ENCODE measurements at places on chromosomes 7 and 10.

- no peak overlapping the region for H3K4me3 ChIP-seq
- H3K36me3 ChIP-seq: peaks cover 26% of the 10 kb centered on the region
- H3K27ac ChIP-seq: peak overlapping the region; percentile 61
- H3K4me1 ChIP-seq: peaks cover 6% of the 10 kb centered on the region
Measured at GRCh38 chr10:111018021-111018420, 58.8 kb upstream of the ADRA2A start.

- DNase-seq: no peak
- H3K4me3 ChIP-seq: no peak overlapping the region
Measured at GRCh38 chr10:113493882-113494301, 59.0 kb upstream of the HABP2 start.

DNA sequence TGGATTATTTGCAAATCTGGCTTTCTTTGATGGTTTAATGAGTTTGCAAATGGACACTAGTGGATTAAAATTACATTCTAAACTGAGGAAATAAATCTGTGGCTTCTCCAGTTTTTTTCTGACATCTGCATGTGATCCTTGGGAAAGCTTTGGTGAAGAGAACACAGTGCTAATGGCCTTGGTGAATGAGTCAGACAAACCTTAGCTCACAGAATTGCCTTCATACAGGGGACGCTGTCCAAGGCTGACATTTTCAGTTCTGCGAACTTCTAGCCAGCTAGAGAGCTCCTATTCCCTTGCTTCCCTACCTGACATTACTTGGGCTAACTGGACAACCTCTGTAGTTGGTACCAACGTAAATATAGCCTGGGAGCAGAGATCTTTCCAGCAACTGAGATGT, 21.2 kb downstream of the BMPER start:
- no peaks in the 10 kb centered on the region for H3K4me1 ChIP-seq
- no peak for DNase-seq
- H3K36me3 ChIP-seq: no peaks in the 10 kb centered on the region

- no peak for DNase-seq
- peaks cover 30% of the 10 kb centered on the region for H3K4me1 ChIP-seq
- peaks cover 15% of the 10 kb centered on the region for H3K36me3 ChIP-seq
- H3K27ac ChIP-seq: no peak overlapping the region
- no peaks in the 10 kb centered on the region for H3K27me3 ChIP-seq
Measured at GRCh38 chr7:36860681-36861080, 136.4 kb upstream of the AOAH start.

- H3K27ac ChIP-seq: no peak overlapping the region
- DNase-seq: no peak
- no peaks in the 10 kb centered on the region for H3K36me3 ChIP-seq
Measured at GRCh38 chr7:109964780-109965179, 1126.1 kb upstream of the LRRN3 start.

- no peaks in the 10 kb centered on the region for H3K4me1 ChIP-seq
- no peak for DNase-seq
- H3K27me3 ChIP-seq: no peaks in the 10 kb centered on the region
- H3K27ac ChIP-seq: no peak overlapping the region
- H3K36me3 ChIP-seq: no peaks in the 10 kb centered on the region
Measured at GRCh38 chr7:25037325-25037724, 57.3 kb upstream of the OSBPL3 start.

- H3K4me1 ChIP-seq: peaks cover 8% of the 10 kb centered on the region
- H3K27ac ChIP-seq: peak overlapping the region; percentile 66
- no peak for DNase-seq
- H3K4me3 ChIP-seq: no peak overlapping the region
- H3K36me3 ChIP-seq: peaks cover 2% of the 10 kb centered on the region
Measured at GRCh38 chr10:99827936-99828335, 45.5 kb downstream of the ABCC2 start.

GRCh38 chr7:44285561-44285960, 39.8 kb downstream of the CAMK2B start:
- no peak overlapping the region for H3K27ac ChIP-seq
- H3K4me3 ChIP-seq: no peak overlapping the region

DNA sequence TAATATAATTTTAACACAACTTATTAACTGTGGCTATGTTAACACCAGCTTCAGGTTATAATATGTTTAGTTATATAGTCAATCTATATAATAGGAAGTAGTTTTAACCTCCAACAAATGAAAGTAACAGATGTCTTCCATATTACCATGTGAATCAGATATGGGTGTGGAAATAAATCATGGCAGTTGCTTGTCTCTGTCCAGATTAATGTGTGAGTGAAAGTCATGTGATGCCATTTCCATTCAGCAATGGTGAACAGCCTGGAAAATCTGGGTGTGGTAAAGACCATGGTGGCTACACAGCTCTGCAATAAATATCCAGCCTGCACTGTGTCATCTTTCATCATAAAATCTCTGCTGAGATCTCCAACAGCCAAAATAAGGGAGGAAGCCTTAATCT, 27.8 kb downstream of the HEPACAM2 start:
- no peak overlapping the region for H3K27ac ChIP-seq
- H3K27me3 ChIP-seq: peaks cover 51% of the 10 kb centered on the region
- H3K36me3 ChIP-seq: no peaks in the 10 kb centered on the region
- H3K4me1 ChIP-seq: no peaks in the 10 kb centered on the region
- no peak overlapping the region for H3K4me3 ChIP-seq

GRCh38 chr10:3411044-3411443, 238.5 kb upstream of the PITRM1 start:
- peaks cover 5% of the 10 kb centered on the region for H3K4me1 ChIP-seq
- H3K27ac ChIP-seq: no peak overlapping the region
- peaks cover 2% of the 10 kb centered on the region for H3K36me3 ChIP-seq
- no peaks in the 10 kb centered on the region for H3K27me3 ChIP-seq
- H3K4me3 ChIP-seq: no peak overlapping the region

- no peak overlapping the region for H3K4me3 ChIP-seq
- no peaks in the 10 kb centered on the region for H3K4me1 ChIP-seq
- peaks cover 66% of the 10 kb centered on the region for H3K27me3 ChIP-seq
Measured at GRCh38 chr10:69716711-69717560, 84.8 kb upstream of the COL13A1 start.

- H3K4me1 ChIP-seq: no peaks in the 10 kb centered on the region
- no peak for DNase-seq
- H3K27me3 ChIP-seq: peaks cover 8% of the 10 kb centered on the region
- no peaks in the 10 kb centered on the region for H3K36me3 ChIP-seq
- H3K4me3 ChIP-seq: no peak overlapping the region
Measured at GRCh38 chr10:96420228-96421009, 61.6 kb upstream of the OPALIN start.

GRCh38 chr7:107876916-107877315, 14.1 kb upstream of the DLD start:
- H3K4me3 ChIP-seq: no peak overlapping the region
- no peak for DNase-seq
- H3K36me3 ChIP-seq: peaks cover 4% of the 10 kb centered on the region
- peaks cover 8% of the 10 kb centered on the region for H3K4me1 ChIP-seq
- peaks cover 21% of the 10 kb centered on the region for H3K27me3 ChIP-seq

DNA sequence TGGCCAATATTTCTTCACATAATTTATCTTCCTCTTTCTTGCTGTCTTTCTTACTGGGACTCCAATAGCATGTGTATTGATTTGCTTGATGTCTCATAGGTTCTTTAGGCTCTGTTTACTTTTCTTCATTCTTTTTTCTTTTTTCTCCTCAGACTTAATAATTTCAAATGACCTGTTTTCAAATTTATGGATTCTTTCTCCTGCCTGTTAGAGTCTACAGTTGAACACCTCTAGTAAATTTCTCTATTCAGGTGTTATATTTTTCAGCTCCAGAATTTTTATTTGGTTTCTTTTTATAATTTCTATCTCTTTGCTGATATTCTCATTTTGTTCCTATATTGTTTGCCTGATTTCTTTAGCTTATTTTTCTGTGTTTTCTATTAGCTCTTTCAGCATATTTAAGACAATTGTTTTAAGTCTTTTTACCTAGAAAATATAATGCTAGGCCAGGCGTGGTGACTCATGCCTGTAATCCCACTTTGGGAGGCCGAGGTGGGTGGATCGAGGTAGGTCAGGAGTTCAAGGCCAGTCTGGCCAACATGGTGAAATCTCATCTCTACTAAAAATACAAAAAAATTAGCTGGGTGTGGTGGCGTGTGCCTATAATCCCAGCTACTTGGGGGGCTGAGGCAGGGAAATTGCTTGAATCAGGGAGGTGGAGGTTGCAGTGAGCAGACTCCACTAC, 61.9 kb upstream of the TNS3 start:
- H3K27me3 ChIP-seq: no peaks in the 10 kb centered on the region
- no peak overlapping the region for H3K4me3 ChIP-seq
- DNase-seq: no peak
- peaks cover 5% of the 10 kb centered on the region for H3K4me1 ChIP-seq
- H3K27ac ChIP-seq: no peak overlapping the region
- no peaks in the 10 kb centered on the region for H3K36me3 ChIP-seq

GRCh38 chr10:51386248-51386885, 312.1 kb downstream of the PRKG1 start:
- no peak overlapping the region for H3K27ac ChIP-seq
- no peaks in the 10 kb centered on the region for H3K27me3 ChIP-seq
- DNase-seq: no peak
- no peak overlapping the region for H3K4me3 ChIP-seq

- no peak for DNase-seq
- H3K27me3 ChIP-seq: peaks cover 37% of the 10 kb centered on the region
- H3K4me3 ChIP-seq: no peak overlapping the region
- no peaks in the 10 kb centered on the region for H3K36me3 ChIP-seq
Measured at GRCh38 chr10:114389426-114389825, 14.9 kb downstream of the AFAP1L2 start.

- peaks cover 7% of the 10 kb centered on the region for H3K4me1 ChIP-seq
- peaks cover 63% of the 10 kb centered on the region for H3K36me3 ChIP-seq
- no peak for DNase-seq
- no peak overlapping the region for H3K4me3 ChIP-seq
Measured at GRCh38 chr10:5963071-5963470, 14.3 kb downstream of the IL15RA start.

DNA sequence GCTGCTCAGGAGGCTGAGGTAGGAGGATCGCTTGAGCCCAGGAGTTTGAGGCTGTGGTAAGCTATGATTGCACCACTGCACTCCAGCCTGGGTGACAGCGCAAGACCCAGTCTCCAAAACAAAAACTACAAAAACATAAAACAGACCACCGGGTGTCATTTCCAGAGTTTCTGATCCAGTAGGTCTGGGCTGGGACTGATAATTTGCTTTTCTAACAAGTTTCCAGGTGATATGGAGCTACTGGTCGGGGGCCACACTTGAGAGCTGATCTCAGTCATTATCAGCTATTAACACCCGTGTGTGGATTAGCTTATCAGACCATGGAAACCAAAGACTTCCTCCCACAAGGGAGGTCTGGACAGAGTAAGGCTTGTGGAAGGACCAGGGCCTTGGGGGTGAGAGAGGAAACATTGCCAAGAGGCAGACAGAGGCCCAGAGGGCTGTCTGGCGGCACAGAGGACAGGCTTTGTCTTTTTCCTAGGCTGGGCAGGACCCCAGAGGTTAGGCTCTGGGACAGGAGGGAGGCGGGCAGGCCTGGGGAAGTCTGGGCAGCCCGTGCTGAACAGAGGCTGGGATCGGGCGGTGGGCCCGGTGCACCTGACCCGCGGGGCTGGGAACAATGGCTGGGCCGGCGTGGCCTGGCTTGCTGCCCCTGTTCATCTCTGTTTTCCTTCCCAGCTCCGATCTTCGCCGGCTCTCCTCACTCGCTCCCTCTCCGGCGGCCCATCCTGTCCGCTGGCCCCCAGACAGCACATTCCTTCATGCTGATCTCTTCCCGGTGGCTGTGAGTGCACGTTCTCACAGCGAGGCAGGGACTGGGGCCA, 25.2 kb downstream of the TMEM270 start:
- peaks cover 18% of the 10 kb centered on the region for H3K27me3 ChIP-seq
- DNase-seq: no peak
- H3K36me3 ChIP-seq: peaks cover 5% of the 10 kb centered on the region

DNA sequence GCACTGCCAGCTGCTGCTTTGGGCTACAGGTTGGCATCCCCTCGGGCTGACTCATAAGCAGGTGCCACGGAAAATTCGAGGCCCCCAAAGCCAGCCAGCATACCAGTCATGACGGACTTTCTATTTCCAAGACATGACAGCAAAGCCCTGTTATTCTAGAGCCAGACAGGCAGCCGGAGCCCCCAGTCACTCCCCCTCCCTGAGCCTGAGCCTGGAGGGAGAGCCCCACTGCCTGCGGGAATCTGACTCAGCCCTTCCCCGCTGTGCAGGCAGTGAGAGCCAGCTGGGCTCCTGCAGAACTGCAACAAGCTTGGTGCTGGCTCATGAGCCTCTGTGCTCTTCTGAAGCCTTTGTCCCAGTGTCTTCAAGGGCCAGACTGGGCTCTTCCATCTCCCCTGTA, 15.8 kb downstream of the BTBD16 start:
- H3K27ac ChIP-seq: no peak overlapping the region
- H3K4me3 ChIP-seq: no peak overlapping the region
- H3K4me1 ChIP-seq: peaks cover 4% of the 10 kb centered on the region
- no peak for DNase-seq
- peaks cover 30% of the 10 kb centered on the region for H3K27me3 ChIP-seq

- no peaks in the 10 kb centered on the region for H3K36me3 ChIP-seq
- H3K27me3 ChIP-seq: no peaks in the 10 kb centered on the region
- peak overlapping the region; percentile 59 for H3K27ac ChIP-seq
- DNase-seq: no peak
- peaks cover 9% of the 10 kb centered on the region for H3K4me1 ChIP-seq
Measured at GRCh38 chr7:102874166-102874829, 38.5 kb upstream of the LRRC17 start.

- H3K27me3 ChIP-seq: peaks cover 22% of the 10 kb centered on the region
- no peak overlapping the region for H3K27ac ChIP-seq
- H3K4me1 ChIP-seq: peaks cover 1% of the 10 kb centered on the region
- no peak for DNase-seq
- no peak overlapping the region for H3K4me3 ChIP-seq
Measured at GRCh38 chr10:69870591-69870990, 68.9 kb downstream of the COL13A1 start.

DNA sequence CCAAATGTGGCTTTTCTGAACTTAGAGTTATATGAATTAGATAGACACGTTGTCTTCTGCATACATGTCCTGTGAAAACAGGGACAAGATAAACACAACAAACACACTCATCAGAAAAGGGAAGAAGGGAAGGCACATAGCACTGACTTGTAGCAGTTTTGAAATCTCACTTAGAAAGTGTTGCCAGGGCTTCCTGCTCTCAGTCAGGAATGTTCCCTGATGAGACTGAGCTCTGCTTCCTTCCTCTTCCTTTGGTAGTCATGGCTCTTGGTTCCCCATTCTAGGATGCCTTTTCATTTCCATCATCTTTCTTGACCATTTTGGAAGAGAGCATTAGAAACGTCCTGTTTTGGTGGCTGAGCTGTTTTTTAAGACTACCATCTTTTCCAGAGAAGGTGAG, 233.8 kb upstream of the LYZL1 start:
- H3K4me1 ChIP-seq: no peaks in the 10 kb centered on the region
- H3K4me3 ChIP-seq: no peak overlapping the region
